Stimulated activated CD8-positive, alpha-beta memory T cell treated with anti-CD3 and anti-CD28 coated beads, Interleukin-4, amount 100 ng/mL, for 1 hour (primary cell): ENCODE measurements at places on chromosomes 13 and 19.

DNA sequence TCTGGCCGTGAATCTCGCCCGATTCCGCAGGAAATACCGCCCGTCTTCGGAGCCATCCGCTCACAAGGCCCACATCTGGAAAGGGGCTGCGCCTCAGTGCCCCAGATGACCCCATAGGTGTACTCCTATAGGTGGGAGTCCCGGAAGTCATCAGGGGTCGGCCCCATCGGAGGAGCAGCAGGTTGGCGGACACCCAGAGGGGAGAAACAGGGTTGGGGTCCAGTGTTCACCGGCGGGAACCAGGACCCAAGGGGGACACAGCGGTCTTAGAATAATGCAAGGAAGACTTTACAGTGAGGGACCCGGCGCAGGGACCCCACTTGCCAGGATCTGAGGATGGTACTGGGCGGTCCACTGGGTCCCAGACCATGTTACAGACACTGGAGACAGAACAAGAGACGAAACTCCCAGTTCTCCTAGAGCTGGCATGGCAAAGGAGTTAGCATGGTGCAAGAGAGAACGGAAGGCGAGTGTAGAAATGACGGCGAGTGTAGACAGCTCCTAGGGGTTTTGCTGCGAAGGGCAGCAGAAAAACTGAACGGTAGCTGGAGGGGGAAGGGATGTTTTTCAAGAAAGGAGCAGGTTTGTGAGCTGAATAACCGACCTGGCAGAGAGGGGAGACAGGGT is 4.2 kb upstream of the RGL3 start:
- DNase-seq = no peak

DNA sequence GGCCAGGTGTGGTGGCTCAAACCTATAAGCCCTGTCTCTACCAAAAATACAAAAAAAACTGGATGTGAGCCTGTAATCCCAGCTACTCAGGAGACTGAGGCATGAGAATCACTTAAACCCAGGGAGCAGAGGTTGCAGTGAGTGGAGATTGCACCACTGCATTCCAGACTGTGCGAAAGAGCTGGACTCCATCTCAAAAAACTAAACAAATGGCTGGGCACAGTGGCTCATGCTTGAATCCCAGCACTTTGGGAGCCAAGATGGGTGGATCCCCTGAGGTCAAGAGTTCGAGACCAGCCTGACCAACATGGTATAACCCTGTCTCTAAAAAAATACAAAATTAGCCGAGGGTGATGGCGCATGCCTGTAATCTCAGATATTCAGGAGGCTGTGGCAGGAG is 34.9 kb upstream of the ZNF83 start:
- DNase-seq = no peak

DNA sequence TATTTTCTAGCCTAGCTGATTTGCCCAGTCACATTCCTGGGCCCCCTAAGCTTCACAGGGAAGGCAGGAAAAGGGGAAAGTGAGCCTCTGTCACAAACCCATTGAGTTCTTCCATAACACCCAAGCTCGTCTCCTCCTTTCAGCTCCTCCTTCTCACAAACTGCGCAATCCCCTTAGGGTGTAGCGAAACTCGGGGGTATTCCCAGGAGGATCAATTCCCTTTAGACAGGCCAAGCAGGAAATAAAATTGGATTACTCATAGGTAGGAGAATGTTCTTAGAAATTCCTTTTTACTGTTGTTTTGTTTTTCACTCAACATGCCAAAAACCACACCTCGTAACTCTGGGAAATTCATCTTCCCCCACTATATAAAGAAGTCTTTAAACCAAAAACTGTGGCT is 139.3 kb downstream of the IRS2 start:
- DNase-seq = no peak

DNA sequence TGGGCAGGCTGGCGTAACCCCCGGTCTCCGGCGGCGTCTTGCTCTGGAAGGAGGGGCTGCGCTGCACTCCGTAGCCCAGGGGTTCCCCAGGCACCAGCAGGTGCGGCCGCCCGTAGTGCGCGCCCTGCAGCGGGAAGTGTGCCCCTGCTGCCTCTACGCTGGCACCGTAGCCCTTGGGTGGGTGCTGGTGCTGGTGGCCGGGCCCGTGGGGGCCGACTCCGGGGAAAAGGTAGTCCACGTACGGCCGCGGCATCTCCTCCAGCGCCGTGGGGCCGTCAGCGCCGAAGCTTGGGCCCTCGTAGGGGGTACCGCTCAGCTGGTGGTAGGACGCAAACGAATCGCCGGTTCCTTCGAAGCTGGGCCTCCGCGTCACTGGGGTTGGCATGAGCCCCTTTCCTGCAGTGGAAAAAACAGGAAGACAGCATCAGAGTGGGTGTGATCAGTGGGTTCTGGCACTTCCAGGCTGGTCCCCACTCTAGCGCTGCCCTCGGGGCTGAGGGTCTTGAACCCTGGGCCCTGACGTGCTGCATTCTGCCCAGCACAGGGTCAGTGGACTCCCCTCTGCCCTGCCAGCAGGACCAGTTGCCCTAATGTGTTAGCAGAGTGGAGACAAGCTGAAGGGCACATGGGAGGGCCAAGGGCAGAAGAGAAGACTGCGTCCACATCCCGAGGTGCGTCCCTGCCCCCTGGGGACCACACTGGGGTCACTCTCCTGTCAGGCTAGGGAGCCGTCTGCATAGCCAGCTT is 72.3 kb downstream of the LATS2 start:
- no peak for DNase-seq

- no peak for DNase-seq
Observed at GRCh38 chr13:91184244-91184926, 163.1 kb upstream of the MIR17HG start.

DNA sequence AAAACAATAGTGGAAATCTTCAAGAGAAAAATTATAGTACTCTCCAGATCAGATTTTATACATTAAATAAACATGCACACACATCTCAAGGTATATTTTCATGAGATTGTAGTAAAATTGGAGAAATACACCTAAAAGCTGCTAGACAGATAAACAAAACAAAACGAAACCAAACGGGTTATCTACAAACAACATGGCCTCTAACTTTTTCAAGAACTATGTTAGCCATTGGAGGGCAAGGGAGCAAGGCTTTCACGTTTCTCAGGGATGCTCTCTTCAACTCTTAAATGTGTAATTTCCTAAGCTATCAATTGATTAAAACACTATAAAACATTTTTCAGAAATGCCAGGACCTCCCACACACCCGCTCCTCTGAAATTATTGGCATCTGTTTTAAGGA is 1262.4 kb upstream of the PCDH20 start:
- DNase-seq = no peak

DNA sequence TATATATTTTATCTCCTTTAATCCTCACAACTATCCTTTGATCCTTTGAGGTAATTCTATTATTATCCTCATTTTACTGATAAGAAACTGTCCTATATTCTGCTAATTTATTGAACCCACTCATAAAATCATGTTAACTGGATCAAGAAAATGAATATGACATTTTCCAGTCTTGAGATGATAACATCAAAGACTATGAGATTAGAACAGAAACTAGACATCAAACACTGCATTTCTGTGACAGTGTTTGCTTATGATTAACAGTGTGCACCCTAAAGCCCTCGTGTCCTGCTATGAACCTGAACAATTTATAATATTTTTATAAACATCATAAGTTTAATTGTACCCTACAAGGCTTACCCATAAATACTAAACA is 96.3 kb downstream of the TBC1D4 start:
- no peak for DNase-seq

- no peak for DNase-seq
Observed at GRCh38 chr13:30743319-30744055, 8.1 kb downstream of the ALOX5AP start.

DNA sequence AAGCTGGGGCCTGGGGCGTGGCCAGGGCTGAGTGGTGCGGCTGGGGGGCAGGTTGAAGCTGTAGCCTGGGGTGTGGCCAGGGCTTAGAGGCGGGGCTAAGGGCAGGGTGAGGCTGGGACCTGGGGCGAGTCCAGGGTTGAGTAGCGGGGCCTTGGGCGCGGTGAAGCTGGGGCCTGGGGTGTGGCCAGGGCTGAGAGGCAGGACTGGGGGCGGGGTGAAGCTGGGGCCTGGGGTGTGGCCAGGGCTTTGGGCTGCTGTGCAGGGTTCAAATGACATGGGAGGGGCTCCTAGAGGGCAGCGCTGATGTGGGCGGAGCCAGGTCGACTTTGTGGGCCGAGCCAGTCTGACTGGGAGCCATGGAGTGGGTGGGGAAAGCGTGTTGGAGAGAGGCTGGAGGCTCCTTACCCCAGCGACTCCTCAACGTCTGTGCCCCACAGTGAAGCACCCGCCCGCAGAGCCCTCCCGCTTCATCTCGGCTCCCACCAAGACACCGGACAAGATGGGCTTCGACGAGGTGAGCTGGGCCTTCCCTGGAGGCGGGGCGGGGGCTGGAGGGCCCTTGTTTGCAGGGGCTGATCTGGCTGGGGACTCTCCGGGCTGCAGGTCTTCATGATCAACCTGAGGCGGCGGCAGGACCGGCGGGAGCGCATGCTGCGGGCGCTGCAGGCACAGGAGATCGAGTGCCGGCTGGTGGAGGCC is 21.5 kb downstream of the COLGALT1 start:
- DNase-seq = no peak

DNA sequence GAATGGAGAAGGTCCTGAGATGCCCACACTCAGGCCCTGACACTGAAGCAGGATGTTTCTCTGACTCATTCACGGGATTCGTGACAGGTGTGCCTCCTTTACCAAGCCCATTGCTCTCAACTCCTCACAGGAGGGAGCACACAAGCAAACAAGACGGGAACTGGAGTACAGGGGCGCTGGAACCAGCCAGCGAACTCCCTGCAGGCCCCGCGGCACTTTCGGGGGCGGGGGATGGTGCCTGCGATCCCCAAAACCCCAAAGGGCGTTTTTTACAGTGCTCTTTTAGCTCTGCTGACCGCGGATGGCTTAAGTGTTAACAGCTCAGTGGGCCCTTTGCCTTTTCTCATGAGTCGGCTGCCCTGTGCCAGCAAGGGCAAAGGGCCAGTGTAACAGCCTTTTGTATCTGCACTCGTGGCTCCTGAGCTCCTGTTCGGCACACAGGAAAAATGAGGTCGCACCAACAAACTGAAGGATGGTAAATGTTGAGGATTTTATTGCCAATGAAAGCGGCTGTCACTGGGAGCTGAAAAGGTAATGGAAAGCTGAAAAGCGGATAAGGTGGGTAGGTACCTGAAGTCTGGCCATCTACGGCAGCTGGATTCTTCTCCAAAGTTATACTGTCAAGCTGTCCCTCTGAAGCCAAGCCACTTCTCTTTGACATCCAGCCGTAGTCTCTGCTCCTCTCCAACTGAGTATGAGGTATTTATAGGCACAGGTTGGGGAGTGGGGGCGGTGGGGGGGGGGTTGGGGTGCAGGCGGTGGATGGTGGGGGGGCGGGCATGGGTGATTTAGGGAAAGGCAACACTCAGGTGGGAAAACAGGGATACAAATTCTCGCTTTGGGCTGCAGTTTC is 65.0 kb upstream of the TRPC4 start:
- no peak for DNase-seq

DNA sequence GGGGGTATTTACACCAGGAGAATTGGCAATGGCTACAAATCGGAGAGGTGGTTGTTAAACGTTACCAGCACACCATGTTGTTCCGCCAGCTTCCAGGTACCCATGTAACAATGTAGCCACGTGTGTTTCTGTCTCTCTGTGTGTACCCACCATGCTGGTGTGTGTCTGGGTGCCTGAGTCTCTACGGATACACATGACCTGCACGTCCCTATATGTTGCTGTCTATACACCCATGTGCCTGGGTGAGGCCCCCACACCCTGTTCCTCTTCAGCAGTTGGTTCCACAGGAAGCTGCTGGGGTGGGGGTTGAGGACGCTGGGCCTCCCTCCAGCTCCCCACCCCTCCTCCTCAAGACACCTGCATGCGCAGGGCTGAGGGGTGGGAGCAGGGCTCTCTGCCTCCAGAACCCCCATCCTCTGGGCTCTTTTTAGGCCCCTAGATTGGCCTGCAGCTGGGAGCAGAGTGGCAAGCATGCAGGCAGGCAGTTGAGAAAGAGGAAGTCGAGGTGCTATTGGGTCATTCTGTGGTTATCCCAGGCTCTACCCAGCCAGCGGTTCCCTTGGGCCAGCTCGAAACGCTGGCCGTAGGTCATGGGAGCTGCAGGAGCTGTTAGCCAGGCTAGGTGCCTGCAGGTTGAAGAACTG is at the start of gene ARHGEF18:
TSS of gene ARHGEF18 (plus strand) at position 351 of the 644 bp plus-strand sequence. CDS start 13,954 bp downstream, outside the sequence.
- DNase-seq = no peak

DNA sequence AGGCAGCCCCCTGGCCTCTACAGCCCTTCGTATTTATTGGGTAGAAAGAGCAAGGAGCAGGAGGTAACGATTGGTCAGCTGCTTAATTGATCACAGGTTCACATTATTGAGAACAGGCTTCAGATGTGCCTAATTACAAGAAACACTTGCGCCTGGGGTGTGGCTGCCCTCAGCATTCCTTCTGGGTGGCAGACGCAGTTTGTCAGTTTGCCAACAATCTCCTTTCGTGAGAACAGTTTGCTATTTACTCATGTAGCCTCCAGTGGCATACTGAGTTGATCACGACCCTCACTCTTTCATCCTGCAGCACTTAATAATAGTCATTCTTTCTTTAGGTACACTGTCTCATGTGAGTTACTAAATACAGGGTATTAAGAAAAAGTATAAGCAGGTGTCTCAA is 985.6 kb downstream of the SLITRK5 start:
- DNase-seq = no peak

- no peak for DNase-seq
Observed at GRCh38 chr13:44768775-44769581, 192.8 kb upstream of the TSC22D1 start.

DNA sequence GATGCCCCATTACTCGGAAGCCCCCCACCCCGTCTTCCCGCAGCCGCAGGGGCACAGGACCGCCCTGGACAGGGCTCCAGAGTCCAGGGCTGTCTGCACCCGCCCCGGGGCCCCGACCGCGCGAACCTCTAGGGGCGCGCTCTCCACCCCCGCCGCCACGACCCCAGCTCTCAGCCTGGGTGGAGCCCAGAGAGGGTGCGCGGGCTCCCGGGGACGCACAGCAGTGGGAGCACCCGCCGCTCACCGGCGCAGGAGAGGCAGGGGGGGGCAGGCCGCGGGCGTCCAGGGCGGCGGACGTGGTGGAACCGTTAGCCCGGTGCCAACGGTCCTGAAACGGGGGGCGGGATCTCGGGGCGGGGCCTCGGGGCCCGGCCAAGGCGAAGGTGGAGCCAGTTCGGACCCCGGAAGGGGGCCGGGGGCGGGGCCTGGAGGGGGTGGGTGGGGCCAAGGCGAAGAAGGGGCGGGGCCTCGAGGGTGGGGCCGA is at the start of gene ATP8B3:
TSS of gene ATP8B3 (minus strand) at position 335 of the 484 bp plus-strand sequence. CDS start 540 bp downstream, outside the sequence.
- peak; percentile 36 for DNase-seq

- DNase-seq = no peak
Observed at GRCh38 chr19:16036397-16036925, 39.8 kb upstream of the TPM4 start.

DNA sequence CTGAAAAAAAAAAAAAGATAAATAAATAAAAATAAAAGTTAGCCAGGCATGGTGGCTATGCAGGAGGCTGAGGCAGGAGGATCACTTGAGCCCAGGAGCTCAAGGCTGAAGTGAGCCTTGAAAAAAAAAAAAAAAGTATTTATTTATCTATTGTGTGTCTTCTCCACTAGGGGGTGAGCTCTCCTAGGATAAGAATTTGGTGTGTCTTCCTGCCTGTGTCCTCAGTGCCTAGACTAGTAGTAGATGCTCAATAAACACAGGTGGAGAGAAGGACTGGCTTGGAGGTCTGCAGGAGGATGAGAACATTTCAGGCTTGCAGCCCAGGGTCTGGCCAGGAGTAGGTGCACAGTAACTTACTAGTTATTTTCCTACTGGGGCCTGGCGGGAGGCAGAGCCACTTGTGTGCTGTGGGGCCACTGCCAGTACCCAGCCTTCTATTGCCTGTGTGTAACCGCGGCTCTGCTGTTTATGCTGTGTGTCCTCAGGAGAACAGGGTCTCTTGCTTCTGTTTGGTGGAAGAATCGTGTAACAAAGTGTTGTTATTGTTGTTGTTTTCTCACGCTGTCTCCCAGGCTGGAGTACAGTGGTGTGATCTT is 5.4 kb downstream of the LMTK3 start:
- no peak for DNase-seq
